ENCODE measurements at places on chromosomes 5 and 9.

DNA sequence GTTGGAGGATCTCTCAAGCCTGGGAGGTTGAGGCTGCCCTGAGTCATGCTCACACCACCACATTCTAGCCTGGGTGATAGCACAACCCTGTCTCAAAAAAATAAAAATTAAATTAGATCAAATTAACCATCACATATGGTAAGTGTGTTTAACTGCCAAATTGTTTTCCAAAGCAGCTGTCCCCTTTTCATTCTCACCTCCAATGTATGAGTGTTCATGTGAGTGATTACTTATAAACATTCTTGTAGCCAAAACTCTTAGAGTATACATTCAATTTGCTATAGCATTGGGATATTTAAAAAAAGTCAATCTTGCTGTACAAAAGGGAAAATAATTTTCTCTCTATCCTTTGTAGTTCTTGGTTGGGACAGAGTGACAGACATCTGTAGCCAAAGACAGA is 53.4 kb upstream of the SNAPC3 start:
- no peak for DNase-seq

DNA sequence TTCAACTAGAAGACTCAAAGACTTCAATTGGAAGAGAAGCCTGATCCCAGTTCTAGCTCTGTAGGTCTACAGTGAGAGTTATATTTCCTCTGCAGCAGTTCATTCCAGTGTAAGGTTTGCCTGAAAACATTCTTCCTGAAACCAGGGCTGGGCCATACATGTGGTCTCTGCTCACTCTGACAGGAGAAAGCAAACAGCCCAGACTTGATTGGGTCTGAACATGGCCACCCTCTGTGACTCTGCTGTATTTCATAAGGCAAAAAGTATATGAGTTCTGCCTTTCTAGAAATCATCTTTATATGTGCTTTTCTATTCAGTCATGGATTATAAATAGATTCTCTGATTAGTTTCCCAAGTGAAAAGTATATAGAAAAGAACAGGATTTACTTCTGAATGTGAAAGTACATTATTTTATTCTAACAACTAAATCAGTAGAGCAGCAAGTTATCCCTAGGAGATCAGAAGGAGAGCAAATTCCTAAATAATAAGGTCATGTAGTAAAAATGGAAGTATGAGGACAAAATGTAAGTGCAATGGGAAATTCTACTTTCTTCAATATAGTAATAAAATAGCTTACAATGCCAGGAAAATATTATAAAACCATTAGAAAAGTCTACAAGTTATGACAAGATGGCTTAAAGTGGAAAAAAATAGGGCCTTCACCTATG is 144.3 kb downstream of the EFNA5 start:
- no peak for DNase-seq

- DNase-seq = no peak
Measured at GRCh38 chr5:132259069-132259851, 1.8 kb downstream of the PDLIM4 start.

DNA sequence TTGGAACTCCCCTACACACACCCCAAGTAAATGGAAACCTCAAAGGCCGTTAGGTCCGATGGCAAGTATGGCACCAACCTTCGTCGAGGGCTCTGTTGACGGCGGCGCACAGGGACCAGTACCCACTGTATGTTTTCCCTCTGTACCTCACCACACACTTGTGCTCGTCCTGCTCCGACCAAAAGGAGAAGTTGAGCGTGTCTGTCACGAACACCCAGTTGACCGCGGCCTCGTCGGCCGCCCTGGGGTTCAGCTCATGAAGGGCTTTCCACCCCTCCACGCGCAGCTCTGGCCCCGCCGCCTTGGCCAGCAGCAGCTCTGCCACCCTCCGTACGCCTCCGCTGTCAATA is 24.0 kb downstream of the HNRNPK start:
- DNase-seq = no peak

DNA sequence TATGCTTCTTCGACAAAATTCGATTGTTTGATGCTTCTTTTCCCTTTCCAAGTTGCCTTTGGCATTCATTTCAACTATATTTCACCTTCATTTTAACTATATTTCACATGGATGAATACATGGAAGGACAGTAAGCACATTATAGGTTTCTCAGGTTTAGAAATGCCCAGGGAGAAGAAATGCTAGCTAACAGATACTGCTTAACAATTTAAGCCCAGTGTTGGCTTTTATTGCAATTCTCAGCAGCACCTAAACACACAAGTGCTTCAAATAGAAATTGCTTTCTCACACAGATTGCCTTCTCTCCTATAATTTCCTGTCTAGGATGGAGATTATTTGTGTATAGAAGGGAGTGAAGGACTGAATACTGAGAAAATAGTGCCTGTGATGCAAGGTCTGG is 30.2 kb upstream of the SMC5 start:
- DNase-seq = no peak

DNA sequence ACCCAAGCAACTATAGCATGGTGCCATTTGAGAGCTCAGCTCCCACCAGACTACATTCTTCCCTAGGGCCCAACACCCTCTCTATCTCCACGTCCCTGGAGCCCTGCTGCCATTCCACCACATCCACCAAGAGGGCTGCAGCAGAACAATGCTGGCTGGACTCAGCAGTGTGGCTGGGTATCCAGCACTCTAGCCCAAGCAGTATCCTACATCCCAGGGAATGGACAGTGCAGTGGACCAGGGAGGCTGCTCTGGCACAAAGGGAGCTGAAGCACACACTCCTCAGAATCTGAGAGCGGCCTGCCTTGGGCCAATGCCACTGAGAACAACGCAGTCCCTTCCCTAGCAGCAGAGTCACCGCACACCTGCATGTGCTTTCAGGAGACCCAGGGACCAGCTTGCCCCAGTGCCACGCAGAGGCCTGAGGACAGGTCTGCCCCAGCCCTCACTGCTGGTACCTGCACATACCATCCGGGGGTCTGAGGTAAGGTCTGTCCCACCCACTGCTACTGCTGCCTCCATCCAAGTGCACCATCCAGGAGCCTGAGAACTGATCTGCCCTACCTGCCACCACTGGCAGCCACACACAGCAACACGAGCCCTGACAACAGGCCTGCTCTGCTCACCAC is 95.9 kb downstream of the ZDHHC21 start:
- DNase-seq = no peak

- no peak for DNase-seq
Measured at GRCh38 chr5:41629897-41630296, 119.5 kb upstream of the PLCXD3 start.

DNA sequence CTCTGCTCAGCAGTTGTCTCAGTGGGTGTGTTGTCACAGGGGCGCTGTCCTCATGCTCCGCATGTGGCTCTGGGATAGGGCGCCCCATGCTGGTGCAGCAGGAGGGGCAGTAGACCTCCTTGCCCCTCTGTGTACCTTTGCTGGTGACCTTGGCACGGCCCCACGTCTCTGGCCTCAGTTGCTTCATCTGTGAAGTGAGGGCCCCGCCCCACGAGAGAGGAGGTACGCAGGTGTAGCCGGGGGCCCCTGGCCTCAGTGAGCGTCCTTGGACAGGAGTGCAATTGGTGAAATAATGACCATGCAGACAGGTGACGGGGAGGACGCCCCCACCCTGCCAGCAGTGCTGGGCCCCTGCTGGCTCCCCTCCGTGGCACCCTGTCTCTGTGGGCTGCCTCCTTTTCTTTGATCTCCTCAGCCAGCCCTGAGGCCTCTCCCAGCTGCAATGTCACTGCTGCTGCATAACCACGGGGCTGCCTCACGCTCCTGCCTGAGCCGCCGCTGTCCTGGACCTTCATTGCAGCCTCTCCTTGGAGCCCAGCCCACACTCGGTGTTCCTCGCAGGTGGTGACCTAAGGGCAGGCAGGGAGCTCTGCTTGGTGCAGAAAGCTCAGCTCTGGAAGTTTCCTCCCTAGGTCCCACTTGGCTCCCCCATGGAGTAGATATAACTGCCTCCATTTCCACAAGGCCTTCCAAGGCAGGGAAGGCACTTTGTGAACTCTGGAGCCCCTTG is 57.3 kb downstream of the PHF2 start:
- no peak for DNase-seq

DNA sequence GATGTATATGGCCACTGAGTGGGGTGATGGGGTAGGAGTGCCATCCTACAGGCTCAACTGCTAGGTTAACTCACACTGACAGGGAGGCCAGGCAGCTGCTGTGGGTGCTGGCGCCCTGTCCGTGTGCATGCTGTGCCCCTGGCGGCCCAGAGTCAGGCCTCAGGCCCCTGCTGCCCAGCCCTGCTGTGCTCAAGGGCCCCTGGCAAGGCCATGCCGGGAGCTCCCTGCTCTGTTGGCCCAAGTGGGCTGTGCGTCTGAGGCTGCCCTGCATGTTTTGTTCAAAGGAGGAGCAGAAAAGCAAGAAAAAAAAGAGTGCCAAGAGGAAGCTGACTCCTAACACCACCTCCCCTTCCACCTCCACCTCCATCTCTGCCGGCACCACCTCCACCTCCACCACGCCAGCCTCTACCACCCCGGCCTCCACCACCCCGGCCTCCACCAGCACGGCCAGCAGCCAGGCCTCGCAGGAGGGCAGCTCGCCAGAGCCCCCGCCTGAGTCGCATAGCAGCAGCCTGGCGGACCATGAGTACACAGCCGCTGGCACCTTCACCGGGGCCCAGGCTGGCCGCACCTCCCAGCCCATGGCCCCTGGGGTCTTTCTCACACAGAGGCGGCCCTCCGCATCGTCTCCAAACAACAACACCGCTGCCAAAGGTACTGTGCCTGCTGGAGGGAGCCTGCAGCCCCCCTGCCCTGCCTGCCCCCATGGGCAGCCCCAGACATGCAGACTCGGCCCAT is 100.1 kb downstream of the PHF2 start:
- DNase-seq = no peak

GRCh38 chr5:151612689-151613427 is 21.7 kb upstream of the FAT2 start:
- DNase-seq = no peak

DNA sequence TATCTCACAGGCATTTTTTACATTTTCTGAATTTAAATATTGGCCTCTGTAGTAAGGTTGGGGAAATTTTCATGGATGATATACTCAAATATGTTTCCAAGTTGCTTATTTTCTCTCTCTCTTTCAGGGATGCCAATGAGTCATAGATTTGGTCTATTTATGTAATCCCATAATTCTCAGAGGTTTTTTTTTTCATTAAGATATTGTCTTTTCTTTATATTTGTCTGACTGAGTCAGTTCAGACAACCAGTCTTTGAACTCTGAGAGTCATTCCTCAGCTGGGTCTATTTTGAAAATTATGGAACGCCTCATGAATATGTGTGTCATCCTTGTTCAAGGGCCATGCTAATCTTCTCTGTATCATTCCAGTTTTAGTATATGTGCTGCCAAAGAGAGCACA is 223.2 kb downstream of the PCSK1 start:
- DNase-seq = peak; percentile 22

DNA sequence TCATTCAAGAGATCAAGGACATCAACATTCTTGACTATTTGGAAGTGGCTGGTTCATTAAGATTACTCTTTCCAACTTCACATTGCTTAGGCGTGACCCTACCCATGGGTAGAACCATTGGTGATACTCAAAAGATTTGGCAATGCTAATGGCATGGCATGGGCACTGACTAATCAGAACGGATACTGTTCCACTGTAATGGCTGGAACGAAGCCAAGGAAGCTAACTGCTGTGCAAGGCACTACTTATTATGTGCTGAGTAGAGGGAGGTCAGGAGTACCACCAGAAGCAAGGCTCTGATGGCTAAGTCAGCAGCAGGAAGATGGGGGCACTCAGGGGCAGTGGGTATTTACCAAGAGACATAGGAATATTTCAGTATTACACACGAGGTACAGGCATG is 31.9 kb downstream of the GNA14 start:
- peak; percentile 4 for DNase-seq

GRCh38 chr5:175281714-175282113 is 162.3 kb downstream of the DRD1 start:
- DNase-seq = no peak

DNA sequence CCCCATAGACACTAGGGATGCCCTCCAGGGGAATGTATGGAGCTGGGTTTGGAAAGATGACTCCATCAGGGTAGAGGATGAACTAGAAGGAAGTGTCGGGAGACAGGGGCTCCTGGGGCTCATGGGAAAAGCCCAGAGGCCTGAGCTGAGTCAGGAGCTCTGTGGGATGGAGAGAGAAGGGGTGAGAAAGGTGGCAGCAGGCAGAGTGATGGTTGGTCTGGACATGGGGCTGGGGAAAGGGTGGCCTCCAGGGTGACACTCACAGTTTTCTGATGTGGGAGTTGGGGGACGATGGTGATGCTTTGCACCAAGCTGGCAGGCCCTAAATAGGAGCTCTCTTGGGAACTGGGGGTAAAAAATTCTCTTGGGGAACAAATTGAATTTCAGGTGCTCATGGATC is 213.5 kb upstream of the MVB12B start:
- DNase-seq = no peak

DNA sequence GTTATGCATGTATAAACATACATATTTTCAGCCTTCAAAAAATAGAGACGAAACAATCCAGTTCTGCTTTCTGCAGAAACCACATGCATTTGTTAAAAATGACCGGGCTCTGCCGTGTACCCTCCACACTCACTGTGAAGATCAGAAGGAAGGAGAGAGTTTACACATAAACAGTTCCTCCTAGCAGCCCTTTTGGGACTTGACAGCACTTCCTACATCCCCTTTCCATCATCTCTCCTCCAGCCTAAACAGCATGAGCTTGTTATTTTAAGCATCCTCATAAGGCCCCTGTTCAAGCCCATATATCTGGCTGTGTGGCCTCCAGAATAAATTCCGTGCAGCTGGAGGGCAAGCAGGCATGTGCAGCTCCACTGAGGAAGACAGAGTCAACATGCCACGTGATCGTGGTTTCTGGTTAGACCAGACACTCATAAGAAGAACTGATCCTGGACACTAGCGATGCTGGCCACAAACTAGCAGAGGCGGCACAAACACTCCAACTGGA is 42.2 kb downstream of the NIPAL4 start:
- no peak for DNase-seq

- no peak for DNase-seq
Measured at GRCh38 chr9:27888661-27889295, 315.5 kb upstream of the C9orf72 start.

DNA sequence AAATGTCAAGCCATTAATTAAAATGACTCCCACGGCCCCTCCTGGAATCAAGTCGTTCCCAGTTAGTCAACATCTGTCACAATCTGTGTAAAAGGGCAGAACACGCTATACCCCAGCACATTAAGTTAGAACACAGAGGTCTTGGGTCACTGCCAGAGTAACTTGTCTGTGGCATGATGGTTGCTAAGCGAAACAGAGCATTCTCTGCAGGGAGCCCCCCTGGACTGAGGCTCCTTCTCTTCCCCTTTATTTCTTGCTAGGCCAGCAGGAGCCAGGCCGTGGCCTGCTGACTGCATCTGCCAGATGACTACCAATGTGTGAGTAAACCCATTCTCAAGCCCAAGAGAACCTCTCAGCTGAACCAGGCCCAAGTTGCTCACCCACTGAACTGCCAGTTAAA is 51.9 kb upstream of the ZBED3 start:
- no peak for DNase-seq

GRCh38 chr5:150500905-150501304 is 7.0 kb upstream of the NDST1 start:
- DNase-seq = no peak
